Brain (organoid and tissue), 16 donors: ENCODE measurements at places on chromosomes 6 and 20.

- no peak for DNase-seq
Observed at GRCh38 chr6:26267083-26267589, 97.9 kb upstream of the BTN3A2 start.

- no peak for DNase-seq
Observed at GRCh38 chr6:20084411-20084810, 127.9 kb downstream of the MBOAT1 start.

DNA sequence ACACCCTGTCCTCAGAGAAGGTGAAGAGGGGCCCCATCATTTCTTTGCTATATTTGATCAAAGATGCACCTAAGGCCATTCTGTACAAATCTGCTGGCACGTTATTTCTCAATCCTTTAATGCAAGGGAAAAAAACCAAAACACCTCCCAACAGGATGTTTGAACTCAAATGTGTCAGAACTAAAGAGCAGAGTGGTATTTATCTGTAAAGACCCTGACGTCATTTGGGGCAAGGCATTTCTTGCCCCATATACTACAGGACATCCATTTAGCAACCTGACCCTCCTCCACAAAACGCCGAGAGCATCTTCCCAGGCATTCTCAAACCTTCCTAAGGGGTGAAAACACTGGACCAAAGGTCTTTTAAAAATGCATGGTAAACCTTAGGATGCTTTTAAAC, 50.8 kb downstream of the ZMYND8 start:
- no peak for DNase-seq

DNA sequence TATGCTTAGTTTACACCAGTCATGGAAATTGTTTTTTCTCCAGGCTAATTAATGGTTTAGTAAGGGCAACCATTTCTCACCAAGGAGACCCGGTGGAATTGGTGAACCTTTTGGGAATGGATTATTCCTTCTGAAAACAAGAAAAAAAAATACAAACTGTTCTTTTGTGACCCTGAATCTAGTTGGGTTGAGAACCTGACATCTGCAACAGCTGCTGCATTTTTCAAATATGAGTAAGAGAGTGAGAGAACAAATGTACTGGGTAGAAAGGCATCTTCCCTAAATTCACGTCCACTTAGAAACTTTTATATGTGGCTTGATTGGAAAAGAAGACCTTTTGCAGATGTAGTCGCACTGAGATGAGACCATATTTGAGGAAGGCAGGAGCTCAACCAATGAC, 553.4 kb upstream of the EPHA7 start:
- DNase-seq = no peak

GRCh38 chr6:152221806-152222628, 414.5 kb downstream of the ESR1 start:
- no peak for DNase-seq

DNA sequence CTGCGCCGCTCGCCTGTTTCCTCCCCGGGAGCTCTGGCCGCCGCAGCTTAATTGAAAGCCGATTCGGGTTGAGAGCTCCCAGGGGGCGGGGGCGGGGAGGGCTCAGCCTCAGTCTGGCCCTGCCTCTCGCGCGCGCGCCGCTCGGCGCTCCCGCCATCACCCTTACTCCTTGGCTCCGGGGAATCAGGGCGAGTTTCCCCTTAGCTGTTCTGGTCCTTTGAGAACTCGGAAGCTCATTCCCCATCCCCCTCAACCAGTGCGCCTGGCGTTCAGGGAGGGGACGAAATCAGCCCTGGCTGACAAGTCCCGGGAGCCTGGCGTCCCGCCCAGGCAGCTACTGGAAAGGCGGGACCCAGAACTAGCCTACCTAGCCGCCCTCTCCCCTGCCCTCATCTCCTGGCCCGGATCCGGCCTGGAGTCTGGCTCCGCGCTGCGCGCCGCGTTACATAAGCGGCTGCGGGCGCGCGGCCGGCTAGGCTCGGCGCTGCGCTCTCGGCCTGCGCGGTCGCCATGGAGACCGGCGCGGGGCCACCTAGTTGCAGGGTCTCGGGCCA, 2.8 kb downstream of the SLC12A5 start:
- peak; percentile 83 for DNase-seq

DNA sequence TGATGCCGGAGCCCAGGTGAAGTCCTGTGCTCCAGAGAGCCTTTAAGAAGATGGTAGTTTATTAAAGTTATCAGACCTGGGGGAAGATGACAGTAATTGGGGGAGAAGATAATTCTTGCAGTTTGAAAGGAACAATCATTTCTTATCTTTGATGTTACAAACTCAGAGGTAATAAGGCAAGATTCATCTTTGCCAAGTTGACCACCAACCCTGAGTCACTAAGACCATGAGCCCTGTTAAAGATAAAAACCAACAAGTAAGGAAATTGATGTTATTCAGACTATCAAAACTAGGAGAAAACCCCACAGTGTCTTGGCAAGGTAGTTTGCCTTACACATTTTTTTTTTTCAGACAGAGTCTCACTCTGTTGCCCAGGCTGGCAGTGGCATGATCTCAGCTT, 73.1 kb downstream of the MKKS start:
- DNase-seq = no peak

GRCh38 chr6:92362404-92362803, 1057.0 kb downstream of the EPHA7 start:
- no peak for DNase-seq

- peak; percentile 95 for DNase-seq
Observed at GRCh38 chr6:73954881-73955280, 258.9 kb downstream of the CD109 start.

DNA sequence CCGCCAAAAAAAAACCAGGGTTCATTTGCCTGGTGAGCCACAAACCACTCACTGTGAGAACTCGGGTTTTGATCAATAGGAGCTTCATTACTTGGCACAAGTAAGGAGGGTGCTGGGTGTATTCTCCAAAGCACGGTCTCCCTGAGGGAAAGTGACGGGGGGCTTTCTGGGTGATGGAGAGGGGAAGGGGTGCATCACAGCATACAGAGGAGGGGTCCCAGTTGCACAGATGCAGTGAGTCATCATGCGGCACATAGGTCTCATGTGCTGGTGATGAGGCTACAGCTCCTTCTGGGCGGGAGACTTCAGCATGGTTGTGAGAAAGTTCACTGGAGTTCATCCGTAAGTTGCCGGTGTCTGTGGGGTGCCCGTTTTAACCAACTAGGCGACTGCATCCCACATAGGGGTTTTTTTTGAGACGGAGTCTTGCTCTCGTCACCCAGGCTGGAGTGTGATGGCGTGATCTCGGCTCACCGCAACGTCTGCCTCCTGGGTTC, 36.2 kb downstream of the SUN5 start:
- DNase-seq = no peak

DNA sequence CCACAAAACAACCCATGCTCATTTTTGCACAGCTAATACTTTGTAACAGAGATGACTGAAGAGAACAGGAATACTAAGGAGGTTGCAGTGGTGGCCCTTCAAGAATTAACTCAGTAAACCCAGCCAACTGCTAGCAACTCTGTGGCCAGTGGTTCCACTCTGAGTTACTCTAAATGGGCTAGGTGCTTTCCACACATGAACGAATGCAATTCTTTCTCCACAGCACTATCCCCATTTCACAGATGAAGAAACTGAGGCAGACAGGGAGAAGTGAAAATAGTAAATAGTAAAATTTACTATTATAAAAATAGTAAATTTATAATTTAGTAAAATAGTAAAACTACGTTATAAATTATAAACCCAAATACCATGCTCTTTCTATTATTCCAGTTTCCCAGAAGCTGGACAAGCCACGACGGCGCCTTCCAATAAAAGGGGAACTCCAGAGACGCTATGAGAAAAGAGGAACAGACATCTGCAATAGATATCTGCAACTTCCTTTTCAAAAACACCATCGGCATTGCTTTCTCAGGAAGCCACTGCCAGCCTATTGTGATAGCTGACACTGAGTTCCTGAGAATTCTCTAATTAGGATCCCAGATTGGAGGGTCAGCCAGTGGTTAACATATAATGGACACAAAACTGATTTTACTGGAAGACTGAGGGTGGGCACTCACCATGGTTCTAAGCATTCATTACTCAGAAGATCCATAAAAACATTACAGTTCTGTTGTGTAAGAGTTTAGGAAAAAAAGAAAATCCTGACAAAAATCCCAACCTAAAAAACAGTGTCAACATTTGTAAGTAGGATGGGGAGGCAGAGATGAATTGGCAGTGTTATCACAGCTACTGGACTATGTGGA, 16.2 kb downstream of the FKBP1A start:
- no peak for DNase-seq

DNA sequence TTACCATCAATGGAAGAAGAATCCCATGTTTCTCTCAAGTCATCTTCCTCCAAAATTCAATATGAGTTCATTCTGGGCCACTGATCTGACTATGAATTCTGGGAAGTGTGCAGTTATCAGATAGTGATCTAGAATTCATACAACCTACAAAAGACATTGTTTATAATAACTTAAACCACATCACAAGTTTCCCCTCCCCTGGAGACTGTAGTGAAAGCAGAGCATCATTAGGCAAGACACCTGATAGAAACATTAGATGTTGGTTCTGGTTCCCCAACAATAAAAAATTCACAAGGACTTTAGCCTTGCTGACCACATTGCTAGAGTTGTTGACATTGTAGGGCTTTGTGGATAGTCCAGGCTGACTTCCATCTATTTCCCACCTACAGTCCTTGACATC, 506.4 kb upstream of the JAG1 start:
- DNase-seq = no peak

DNA sequence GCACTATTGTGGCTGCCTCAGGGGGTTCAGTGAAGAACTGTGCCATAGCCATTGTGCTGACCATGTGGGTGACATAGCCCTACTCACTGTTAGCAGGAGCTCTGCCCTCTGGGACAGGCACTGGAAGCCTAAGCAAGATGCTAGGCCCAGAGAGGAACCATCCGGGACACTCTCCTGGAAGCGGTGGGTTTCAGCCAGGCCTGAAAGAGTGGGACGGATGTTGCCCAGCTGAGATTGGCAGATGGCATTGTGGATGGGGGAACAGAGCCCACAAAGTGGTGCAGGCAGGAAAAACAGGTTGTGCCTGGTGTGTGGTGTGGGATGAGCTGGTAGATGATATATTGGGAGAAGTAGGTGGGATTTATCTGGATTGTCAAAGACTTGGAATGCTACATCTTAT, 40.1 kb downstream of the DLGAP4 start:
- DNase-seq = no peak

DNA sequence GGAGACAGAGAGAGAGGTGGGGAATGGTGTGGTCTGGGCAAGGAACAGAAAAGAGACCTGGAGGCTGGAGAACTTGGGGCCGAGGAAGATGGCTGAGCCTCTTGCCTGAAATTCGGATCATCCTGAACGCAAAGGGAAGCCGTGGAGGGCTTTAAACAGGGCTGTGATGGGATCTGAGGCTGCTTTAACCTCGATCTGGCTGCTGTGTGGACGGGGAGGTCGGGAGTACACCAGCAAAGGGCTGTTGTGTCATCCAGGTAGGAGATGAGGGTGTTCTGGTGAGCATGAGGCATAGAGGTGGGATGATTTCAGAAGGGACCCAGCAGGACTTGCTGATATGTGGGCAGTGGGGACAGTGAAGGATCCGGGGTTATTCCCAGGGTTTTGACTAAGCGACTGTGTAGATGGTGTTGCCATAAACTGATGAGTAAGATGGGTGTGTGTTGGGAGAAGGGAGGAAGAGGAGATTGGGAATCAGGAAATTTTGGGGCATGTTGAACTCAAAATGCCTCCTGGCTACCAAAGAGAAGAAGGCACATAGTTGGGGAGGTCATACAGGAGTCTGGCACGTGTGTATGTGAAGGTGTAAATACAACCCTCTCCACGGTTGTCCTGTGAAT, 158.5 kb downstream of the NFATC2 start:
- DNase-seq = no peak

GRCh38 chr6:28490205-28490890, 25.2 kb downstream of the GPX6 start:
- DNase-seq = peak; percentile 31

GRCh38 chr6:112298021-112298745, 43.8 kb upstream of the LAMA4 start:
- no peak for DNase-seq

DNA sequence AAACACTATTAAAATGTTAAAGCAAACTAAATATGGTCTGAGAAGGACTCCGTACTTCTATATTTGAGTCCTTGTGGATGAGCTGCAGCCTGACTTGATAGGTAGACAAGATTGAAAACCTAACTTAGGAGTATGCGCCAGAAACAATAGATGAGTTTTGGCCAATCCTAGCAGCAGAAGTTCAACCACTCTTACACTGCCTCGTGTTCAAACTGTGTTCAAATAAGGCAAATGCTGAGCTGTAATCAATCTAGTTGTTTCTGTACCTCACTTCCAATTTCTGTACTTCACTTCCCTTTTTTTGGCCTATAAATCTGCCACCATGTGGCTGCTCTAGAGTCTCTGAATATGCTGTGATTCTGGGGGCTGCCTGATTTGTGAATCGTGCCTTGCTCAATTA, 13.2 kb upstream of the SERINC1 start:
- no peak for DNase-seq

DNA sequence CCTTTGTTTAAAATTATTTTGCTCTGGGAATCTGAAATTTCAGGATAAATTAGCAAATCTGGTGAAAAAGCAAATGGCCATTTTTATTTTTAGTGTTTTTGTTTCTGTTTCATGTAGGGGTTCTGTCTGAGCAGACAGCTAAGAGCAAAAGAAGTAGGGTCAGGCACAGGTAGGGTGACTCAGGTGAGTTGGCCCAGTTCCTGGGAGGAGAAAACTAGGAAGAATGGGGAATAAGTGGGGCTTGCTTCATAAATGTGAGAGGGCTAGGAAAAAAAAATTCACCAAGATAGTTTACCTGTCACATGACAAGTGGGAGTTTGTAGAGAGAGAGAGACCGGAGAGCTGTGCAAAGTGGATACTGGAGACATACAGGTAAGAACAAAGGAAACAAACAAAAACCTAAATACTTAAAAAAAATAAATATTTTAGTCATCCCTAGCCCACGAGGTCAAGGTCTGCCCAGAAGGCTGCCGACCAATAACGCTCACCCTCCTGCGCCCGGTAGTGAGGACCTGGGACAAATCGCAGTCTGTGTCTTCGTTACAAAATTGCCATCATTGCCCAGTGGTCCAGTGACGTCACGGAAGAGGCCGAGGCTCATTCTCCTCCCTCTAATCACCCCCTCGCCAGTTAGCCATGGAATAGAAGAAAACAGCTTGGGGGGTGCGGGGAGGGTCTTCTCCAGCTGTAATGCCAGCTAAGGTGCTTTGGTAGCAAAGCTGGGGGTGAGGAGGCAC, 2.3 kb downstream of the THBD start:
- no peak for DNase-seq

GRCh38 chr20:38229376-38230252, 30.9 kb downstream of the KIAA1755 start:
- DNase-seq = peak; percentile 22

- DNase-seq = no peak
Observed at GRCh38 chr6:68238097-68238601, 396.9 kb upstream of the ADGRB3 start.

- no peak for DNase-seq
Observed at GRCh38 chr6:88910922-88911778, 52.3 kb downstream of the RNGTT start.
